Right cardiac atrium (tissue), 5 donors: ENCODE measurements at places on chromosomes 5 and 9. TPM values are rescaled to one million over a fixed set of nuclear protein-coding genes. Genes with fewer than 3 reads are reported as not detected.

The NDUFA8 gene
- 264 TPM for total RNA-seq

The CCL27 gene
- 0.46 TPM for total RNA-seq

The PCDHB4 gene
- 3.4 TPM for total RNA-seq

- DNase-seq: no peak
These were observed 375.6 kb upstream of the CLINT1 start for GRCh38 chr5:158234323-158235158.

- peak; percentile 73 for DNase-seq
These were observed 89.2 kb upstream of the PRLR start for GRCh38 chr5:35319333-35320002.

GRCh38 chr9:137648396-137648795, 29.6 kb downstream of the EHMT1 start:
- DNase-seq: no peak

GRCh38 chr5:152051499-152052454, 127.1 kb upstream of the GLRA1 start:
- no peak for DNase-seq
